LNCaP clone FGC (cell line): ENCODE measurements at places on chromosomes 2 and 18.

DNA sequence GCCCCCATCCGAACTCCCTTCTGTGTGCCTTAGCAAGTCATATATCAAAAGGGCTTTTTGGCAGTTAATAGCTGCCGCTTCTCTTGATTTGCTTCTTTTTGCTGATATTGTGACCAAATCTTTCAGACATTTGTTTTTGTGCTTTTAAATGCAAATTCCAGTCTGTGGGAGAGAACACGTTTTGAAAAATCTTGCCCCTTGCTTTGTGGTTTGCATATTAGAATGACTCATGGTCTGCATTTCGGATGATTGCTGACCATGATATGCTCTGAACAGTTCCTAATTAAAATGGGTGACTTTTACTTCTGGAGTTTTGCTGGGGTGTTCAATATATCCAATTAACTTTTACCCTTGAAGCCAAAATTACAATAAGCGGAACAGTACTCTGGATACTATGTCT, 58.2 kb upstream of the ST6GAL2 start:
- DNase-seq = no peak

- no peak for DNase-seq
These were observed 1.3 kb downstream of the RTP5 start for GRCh38 chr2:241870611-241871537.

- DNase-seq = no peak
These were observed 56.1 kb upstream of the TANK start for GRCh38 chr2:161104054-161104553.

DNA sequence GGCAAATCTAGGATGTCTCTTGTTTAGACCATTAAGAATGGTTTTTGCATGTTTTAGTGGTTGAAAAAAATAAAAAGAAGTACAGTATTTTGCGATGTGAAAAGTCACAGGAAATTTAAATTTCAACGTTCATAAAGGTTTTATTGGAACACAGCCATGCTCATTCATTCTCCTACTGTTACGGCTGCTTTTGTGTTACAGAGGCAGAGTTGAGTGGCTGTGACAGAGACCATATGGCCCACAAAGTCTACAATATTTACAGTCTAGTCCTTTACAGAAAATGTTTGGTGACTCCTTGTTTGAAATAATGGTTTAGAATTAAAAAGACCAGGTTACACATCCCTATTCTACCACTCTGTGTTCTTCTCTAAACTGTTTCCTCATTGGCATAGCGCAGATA, 48.1 kb downstream of the MYOM1 start:
- DNase-seq = no peak

DNA sequence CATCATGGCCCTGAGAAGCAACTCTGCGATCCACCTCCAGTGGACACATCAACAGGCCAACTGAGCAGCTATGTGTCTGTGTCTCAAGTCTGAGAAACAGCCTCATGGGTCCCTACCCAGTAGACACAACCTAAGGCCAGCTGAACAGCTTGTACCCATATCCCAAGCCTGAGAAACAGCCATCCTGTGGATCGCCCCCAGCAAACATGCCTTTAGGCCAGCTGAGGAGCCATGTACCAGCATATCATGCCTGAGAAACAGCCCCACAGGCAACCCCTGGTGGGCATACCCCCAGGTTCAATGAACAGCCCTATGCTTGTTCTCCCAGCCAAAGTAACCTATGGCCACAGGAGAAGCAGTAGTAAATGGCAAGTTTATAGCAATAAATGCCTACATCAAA, 126.7 kb upstream of the OTX1 start:
- no peak for DNase-seq

DNA sequence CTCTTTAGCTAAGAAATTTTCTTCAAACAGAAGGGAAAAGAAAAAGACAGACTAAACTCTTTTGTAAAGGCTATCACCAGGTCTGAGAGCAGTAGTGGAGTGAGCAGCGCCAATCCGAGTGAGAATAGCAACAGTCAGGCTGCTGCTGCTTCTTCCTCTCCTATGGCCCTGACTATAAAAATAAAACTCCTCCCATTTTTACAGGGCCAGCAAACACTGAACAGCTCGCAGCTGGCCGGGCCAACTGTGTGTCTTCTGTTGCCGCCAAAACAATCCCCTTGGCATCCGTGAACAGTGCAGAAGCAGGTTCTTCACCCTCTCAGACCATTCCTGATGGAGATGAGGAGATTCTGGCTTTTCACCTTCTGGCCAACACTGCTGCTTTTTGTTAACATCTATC, 124.5 kb downstream of the CNTNAP5 start:
- DNase-seq = peak; percentile 67

GRCh38 chr2:237600205-237600846, 9.8 kb upstream of the RAB17 start:
- DNase-seq = no peak

- no peak for DNase-seq
These were observed 130.0 kb downstream of the TAF4B start for GRCh38 chr18:26356045-26356785.

GRCh38 chr2:10253596-10254372, 48.9 kb upstream of the HPCAL1 start:
- DNase-seq = no peak

- no peak for DNase-seq
These were observed 75.4 kb downstream of the STK25 start for GRCh38 chr2:241432824-241433448.

DNA sequence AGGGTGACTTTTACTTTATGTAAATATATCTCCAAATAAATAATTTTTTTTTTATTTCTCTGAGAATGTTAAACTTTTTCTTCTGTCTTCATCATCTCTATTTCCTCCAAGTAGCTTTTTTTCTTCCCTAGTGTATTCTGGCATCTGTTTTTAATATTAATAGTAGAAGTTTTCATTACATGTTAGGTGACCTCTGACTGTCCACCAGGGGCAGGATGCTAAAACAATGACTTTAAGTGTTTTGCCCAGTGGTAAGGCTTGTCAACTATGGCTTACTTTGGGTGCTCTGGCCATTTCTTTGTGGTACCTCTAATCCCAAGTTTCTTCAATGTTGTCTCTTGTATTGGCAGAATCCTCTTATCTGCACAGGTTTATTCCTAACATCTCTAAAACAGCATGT, 127.1 kb downstream of the SRBD1 start:
- DNase-seq = no peak

GRCh38 chr2:85436836-85437487, 18.4 kb downstream of the SH2D6 start:
- no peak for DNase-seq

- peak; percentile 70 for DNase-seq
These were observed 113.4 kb downstream of the MIB1 start for GRCh38 chr18:21853775-21854552.
